ENCODE measurements at places on chromosomes 2 and 18.

DNA sequence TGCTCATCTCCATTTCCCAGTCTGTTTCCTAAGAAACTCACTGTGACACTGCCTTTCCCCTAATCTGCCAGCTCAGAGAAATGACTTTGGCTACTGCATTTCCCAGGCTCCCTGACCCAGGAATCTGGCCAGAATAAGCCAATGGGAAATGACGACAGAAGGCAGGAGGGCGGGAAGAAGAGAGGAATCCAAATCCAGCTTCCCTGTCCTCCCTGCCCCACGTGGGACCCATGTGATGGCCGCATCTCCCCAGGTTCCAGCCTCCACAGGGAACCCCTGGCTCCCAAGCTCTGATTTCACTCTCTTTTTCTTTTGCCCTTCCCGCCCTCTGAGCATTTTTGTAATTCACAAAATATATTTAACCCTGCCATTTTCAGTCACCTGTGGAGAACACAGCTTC is 37.8 kb upstream of the RAB12 start:
- DNase-seq: peak; percentile 5

DNA sequence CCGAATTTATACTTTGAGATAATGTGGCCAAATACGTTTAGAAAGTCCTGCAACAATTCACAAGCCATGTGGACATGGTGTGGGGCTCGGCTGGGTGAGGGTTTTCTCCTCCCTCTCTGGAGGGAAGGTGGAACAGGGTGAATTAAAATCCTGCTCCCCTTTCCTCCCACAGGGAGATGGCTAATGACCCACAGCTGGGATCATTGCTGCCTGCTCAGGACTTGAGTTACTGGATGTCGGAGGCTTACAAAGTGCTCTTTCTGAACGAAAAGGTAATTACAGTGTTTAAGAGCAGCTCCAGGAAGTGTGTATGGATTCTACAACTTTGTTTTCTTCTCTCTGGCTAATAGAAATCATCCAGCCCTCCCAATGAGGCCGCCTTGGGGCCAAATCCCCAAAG is 97.9 kb upstream of the ALKAL2 start:
- DNase-seq: no peak

- DNase-seq: no peak
These were observed 41.3 kb downstream of the RALB start for GRCh38 chr2:120294008-120294340.

DNA sequence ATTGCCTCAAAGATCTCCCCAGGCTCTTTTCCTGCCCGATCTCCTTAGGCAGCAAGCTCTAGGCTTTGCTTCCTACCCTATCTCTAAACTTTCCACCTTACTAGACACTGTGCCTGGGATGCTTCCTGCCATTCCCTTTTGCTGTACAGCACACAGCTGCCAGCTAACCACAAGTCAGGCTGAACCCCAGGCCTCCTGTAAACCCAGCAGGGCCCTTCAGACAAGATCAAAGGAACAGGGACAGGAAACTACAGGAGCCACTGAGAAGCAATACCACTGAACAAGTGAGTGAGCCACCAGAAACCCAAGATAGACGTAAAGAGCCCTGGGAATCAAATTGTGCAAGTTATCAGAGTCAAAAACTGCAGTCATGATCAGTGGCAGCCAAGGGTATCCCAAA is 180.7 kb downstream of the SUCLG1 start:
- DNase-seq: no peak

GRCh38 chr2:102986826-102987490 is 225.1 kb downstream of the TMEM182 start:
- DNase-seq: no peak

DNA sequence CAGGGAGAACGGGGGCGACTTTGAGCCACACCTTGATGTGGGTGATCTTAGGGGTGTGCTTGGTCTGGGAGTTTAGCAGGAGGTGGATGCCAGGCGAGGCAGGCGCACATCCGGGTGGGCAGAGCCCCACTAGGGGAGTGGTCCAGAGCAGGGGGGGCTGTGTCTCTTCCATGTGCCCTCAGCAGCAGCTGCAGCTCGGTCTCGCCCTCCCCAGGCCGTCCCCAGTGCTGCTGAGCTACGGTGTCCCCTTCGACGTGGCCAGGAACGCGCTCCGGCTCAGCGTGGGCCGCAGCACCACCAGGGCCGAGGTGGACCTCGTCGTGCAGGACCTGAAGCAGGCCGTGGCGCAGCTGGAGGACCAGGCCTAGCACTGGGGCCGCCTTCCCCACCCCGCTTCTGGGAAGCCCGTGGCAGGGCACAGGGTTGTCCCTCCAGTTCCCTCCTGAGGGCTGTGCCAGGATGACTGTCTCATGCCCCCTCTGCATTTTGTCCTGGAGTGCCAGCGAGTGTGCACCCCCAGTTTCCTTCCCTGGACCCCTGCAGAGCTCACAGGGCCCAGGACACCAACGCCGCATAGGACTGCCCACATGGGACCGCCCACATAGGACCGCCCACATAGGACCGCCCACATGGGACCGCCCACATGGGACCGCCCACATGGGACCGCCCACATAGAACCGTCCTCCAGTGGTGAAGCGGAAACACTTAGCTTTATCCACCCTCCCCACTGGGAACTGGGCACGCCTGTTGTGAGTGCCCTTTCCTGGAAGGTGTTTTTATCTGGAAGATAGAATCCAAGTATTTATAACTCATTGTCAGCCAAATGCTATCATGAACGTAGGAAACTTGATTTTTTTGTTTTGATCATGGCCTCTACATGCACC is 1.9 kb upstream of the ESPNL start:
- peak; percentile 90 for DNase-seq

GRCh38 chr2:118223511-118223991 is 135.3 kb downstream of the INSIG2 start:
- peak; percentile 37 for DNase-seq

- DNase-seq: no peak
These were observed 73.3 kb downstream of the ZNF385B start for GRCh38 chr2:179788104-179788503.

GRCh38 chr2:100470898-100471514 is 724 bp downstream of the NMS start:
- DNase-seq: no peak

DNA sequence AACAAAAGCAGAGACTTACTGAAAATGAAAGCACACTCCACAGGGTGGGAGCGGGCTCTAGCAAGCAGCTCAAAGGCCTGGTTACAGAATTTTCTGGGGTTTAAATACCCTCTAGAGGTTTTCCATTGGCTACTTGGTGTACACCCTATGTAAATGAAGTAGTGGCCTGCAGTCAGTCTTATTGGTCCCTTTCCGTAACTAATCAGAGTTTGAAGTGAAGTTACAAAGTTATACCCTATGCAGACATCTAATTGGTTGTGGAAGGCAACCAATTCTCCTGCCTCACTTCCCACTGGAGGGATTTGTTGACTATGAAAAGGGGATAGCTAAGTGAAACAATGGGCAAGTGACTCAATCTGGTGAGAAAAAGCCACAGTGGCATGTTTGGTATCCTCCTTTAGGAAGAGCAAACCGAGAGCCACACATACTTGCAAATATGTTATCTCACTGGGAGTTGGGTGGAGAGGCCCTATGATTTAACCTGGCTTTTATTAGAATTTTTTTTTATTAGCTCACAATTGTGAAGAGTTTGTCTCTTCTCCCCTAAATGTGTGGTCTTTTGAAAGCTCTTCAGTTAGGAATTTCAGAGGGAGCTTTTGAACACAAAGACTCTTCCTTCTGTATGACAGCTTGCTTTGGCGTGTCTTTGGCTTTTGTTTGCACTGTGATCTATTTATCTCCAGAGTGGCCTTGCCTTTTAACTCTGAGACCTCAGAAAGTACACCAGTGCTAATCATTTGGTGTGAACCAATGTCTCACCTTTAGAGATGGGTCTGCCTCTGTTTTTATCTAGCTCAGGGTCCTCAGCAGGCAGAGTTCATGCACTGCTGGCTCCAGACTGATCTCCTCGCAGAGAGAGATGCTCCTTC is 69.6 kb downstream of the MAP4K4 start:
- no peak for DNase-seq

DNA sequence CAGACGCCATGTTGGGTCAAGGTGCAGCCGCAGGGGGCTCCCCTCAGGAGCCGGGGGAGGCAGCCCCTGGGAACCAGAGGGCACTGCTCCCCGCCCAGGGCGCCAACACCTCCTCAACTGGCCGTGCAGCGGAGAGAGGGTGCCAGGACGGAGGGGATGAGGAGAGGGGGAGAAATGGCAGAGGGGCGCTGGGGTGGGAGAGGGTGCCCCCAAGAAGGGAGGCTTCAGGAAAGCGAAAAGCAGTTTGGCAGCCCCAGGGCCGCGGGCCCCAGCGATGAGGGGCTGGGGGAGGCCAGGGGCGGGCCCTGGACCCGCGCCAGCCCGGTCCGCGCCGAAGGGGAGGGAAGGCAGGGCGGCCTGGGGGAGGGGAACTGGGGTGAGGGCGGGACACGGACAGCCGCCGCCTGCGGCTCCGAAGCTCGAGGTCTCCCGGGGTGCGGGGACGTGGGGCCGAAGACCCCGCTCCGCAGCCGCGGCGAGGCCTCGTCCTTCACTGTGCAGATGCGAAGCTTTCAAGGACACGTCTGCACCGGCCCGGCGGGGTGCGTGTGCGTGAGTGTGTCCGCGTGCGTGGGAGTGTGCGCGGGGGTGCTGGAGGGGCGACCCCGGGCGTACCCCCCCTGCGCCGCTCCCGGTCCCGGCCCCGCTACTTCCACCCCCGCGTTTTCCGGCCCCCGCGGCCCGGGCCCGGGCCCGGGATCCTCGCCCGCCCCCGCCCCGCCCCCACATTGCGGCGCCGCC is 1.4 kb downstream of the DNMT3A start:
- DNase-seq: peak; percentile 75

GRCh38 chr18:33052886-33053285 is 280.1 kb upstream of the KLHL14 start:
- peak; percentile 96 for DNase-seq

DNA sequence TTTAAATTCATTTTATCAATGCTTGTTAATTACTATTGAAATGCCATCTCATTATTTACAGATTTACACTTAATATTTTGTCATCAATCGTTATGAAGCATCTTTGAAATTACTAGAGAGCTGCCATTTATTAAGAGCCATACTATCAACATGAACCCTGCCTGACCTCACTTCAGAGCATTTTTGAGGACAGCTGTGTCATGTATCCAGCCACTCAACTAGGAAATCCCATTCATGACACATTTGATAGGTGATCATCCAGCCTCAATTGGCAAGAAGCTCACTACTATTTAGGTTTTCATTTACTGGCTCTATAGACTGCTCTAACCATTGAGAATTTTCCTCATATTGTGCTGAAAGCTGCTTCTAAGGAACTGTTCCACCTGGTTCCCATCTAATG is 40.6 kb upstream of the TLK1 start:
- DNase-seq: no peak

DNA sequence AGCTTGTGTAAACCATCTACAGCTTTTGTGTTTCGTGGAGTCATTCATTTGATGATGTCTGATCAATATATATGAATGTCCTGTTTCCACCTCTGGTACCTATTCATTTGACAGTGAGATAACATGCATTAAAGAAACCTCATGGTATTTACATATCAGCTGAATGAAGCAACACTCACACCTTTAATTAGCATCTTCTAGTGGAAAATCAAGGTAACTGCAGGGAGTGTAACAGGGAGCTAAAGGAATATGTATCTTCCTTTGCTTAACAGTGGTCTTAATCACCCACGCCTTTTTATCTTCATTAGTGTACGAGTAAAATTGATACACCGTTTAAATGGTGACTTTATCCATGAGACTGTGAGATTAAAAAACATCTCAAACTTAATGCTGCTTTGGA is 15.6 kb downstream of the SLC39A10 start:
- peak; percentile 20 for DNase-seq

DNA sequence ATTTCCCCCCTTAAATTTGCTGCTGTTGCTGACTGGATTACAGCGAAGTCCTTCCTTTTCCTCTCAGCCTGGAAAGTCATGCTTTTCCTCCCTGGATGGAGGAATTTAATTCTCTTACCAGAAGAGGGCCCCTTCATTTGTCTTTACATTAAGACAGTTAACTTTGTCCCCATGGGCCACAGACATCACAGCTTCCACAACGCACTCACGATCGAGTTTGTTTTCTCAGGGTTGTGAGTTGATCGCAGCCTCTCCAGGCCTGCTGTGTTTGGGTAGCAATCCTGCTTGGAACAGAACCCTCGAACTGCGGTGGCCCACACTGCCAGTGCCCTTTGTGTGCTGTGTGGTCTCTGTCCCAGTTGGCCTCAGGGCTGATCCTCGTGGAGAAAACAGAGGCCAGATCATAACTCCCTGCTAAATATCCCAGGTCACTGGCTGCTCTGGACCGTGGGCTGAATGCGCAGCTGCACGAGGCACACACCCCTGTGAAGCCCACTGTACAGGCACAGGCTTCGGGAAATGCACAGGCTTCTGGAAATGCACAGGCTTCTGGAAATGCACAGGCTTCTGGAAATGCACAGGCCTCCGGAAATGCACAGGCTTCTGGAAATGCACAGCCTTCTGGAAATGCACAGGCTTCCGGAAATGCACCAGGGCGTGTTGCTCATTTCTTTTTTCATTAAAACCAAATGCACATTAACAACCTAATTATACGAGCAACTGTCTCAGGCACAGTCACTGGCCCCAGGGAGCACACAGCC is 2.2 kb upstream of the PDIA6 start:
- DNase-seq: peak; percentile 33
